Tibial artery (tissue), 4 donors: ENCODE measurements at places on chromosomes 3 and 15.

DNA sequence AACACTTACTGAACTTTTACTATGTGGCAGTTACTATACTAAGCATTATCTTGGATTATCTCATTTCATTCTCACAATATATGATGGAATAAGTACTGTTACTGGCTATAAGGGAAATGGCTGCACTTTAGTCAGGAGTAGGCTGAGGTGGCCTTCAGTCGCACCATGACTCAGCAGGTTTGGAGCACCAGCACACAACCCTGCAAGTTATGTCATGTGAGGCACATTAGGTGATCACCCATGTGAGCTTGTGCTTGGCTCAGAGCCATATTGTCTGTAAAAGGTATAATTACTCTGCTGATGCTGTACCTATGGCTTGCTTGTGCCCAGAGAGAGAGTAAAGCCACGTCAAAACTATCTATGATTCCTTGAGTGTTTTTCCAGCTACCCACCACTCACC, 54.1 kb upstream of the TIPARP start:
- no peak for DNase-seq
- peaks cover 26% of the 10 kb centered on the region for H3K4me1 ChIP-seq
- H3K4me3 ChIP-seq: no peak overlapping the region
- no peaks in the 10 kb centered on the region for H3K36me3 ChIP-seq
- no peak overlapping the region for H3K27ac ChIP-seq
- no peaks in the 10 kb centered on the region for H3K27me3 ChIP-seq

DNA sequence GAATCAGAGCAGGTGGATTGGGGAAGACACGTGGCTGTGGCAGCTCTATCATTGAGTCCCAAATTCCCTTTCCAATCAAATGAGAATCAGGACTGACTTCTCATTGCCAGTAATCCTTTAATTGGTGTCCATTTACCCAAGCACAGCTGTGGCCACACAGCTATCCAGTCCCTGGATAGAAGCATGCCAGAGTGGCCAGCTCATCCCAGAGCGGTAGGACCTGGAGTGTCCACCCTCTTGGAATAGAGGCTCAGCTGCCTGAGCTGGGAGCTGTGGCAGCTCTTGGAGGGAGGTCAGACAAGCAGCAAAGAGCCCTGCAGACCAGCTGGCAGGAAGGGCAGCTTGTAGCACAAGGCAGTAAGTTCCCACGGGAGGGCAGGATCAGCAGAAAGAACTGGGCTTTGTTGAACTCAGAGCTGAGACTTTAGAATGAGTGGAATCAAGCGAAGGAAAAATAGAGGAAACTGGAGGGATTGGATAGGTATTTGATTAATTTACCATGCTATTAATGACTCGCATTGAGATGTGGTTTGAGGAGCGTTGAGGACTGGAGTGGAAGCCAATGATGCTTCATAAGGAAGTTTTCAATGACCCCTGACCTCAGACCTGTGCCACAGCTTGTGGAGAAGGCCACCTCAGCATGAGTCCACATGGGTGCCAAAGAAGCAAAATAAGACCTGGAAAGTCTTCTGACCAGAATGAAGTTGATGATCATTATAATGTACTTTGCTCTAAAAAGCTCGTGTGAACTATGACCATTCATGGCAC, 6.9 kb upstream of the ALPK3 start:
- no peaks in the 10 kb centered on the region for H3K27me3 ChIP-seq
- H3K27ac ChIP-seq: no peak overlapping the region
- no peak for DNase-seq
- H3K4me1 ChIP-seq: no peaks in the 10 kb centered on the region

DNA sequence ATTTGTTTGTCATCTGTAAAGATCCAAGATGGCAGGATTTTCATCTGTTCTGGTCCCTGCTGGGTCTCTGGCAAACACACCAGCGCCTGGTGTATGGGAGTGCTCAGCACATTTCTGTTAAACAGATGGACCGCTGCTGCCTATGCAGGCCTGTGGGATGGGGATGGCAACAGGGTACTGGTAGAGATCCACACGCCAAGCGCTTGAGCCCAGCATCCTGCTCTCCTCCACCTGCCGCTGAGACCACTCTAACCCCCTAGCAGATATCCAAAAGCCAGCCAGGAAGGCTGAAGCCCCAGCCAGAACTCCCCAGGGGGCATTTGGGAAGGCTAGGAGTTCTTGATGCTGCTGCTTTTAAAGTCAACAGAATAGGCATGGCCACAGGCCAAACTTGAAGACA, 31.7 kb downstream of the ZNF445 start:
- peaks cover 90% of the 10 kb centered on the region for H3K36me3 ChIP-seq
- H3K27me3 ChIP-seq: no peaks in the 10 kb centered on the region

GRCh38 chr3:177530908-177531307, 333.6 kb upstream of the TBL1XR1 start:
- no peaks in the 10 kb centered on the region for H3K27me3 ChIP-seq
- peak overlapping the region; percentile 71 for H3K27ac ChIP-seq
- DNase-seq: peak; percentile 41
- H3K4me1 ChIP-seq: peaks cover 25% of the 10 kb centered on the region
- no peak overlapping the region for H3K4me3 ChIP-seq

DNA sequence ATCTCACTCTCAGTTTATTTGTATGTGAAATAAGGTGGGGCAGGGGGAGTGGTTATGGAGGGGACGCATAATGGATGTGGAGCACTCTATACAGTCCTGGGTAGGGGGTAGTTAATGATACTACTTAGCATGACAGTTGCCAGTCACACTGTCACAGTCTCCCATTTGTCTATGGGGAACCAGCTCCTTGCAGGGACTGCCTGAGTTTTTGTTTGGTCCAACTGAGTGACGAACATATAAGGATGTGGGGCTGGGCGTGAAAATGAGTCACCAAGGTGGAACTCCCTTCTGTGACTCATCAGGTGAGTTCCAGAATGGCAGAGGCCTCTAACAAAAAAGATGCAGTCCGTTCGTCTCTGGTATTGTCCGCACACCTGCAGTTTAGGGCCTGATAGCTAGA, 235.3 kb upstream of the ST8SIA2 start:
- H3K4me1 ChIP-seq: no peaks in the 10 kb centered on the region
- no peaks in the 10 kb centered on the region for H3K27me3 ChIP-seq
- H3K27ac ChIP-seq: no peak overlapping the region
- H3K36me3 ChIP-seq: peaks cover 36% of the 10 kb centered on the region
- no peak for DNase-seq

DNA sequence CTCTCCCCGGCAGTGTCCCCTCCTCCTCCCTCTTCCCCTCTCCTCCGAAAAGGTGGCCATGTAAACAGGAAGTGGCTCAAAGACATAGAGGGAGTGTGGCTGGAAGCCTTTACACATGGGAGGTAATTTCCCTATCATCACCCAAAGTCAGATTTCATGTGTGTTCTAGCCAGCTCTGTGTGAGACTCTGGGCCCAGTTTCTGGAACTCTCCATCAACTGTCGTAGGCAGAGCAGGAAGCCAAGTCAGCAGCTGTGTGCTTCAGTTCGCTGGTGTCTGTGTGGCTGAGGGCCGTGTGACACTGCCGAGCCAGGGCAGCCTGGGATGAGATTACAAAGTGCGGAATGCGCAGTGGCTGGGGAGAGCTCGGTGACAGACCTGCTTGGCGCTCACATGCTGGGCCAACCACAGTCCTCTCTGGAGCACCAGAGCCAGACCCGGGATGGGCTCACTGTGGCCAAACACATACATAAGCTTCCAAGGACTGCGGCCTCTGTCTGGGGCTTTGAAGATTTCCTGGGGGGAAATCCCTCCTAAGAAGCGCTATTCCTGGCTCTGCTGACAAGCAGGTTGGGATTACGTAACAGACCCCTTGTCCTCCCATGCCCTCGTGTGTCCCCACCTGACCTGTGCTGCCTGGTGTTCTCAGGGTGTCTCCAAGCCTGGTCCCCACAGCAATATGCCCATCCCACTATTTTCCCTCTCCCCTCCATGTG, 50.7 kb downstream of the UMPS start:
- no peaks in the 10 kb centered on the region for H3K27me3 ChIP-seq
- H3K36me3 ChIP-seq: no peaks in the 10 kb centered on the region
- no peaks in the 10 kb centered on the region for H3K4me1 ChIP-seq
- H3K4me3 ChIP-seq: peak overlapping the region; percentile 18

GRCh38 chr15:93047621-93048425, 41.2 kb downstream of the RGMA start:
- no peak overlapping the region for H3K27ac ChIP-seq
- H3K36me3 ChIP-seq: peaks cover 51% of the 10 kb centered on the region
- H3K27me3 ChIP-seq: no peaks in the 10 kb centered on the region
- H3K4me3 ChIP-seq: no peak overlapping the region
- no peak for DNase-seq

- no peak overlapping the region for H3K27ac ChIP-seq
- no peaks in the 10 kb centered on the region for H3K36me3 ChIP-seq
- H3K4me3 ChIP-seq: no peak overlapping the region
- DNase-seq: no peak
Measured at GRCh38 chr15:45274636-45275380, 22.8 kb downstream of the SLC28A2 start.

- DNase-seq: no peak
- no peaks in the 10 kb centered on the region for H3K27me3 ChIP-seq
- no peak overlapping the region for H3K27ac ChIP-seq
- peaks cover 20% of the 10 kb centered on the region for H3K4me1 ChIP-seq
- H3K36me3 ChIP-seq: no peaks in the 10 kb centered on the region
- no peak overlapping the region for H3K4me3 ChIP-seq
Measured at GRCh38 chr3:178060407-178060806, 475.8 kb upstream of the KCNMB2 start.

DNA sequence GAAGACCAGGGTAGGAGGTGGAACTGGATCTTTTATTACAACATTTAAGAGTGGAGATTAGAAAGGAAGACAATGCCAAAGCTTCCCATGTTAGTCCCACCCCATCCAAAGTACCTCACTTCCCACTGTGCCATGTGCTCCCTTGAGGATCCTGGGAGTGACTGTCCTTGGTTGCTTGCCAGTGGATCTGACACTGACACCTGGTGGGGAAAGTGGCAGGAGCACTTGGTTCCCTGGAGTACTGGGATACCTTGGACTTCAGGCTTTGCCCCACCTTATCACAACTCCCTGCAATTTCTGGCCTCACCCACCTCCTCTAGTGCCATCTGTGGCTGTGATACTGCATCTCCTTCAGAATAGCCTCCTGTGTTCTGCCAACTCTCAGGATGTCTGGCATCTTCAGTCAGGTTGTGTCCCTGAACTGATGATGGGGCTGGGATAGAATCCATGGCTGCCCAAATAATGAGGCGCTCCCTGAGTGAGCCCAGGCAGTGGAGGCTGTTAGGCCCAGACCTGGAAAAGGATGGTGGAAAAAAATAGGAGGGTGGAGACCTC, 1.3 kb downstream of the ELL3 start:
- no peaks in the 10 kb centered on the region for H3K27me3 ChIP-seq
- peak overlapping the region; percentile 88 for H3K27ac ChIP-seq
- H3K4me1 ChIP-seq: peaks cover 20% of the 10 kb centered on the region
- H3K4me3 ChIP-seq: no peak overlapping the region
- peaks cover 14% of the 10 kb centered on the region for H3K36me3 ChIP-seq

GRCh38 chr3:150005243-150006112, 34.8 kb upstream of the PFN2 start:
- no peak overlapping the region for H3K4me3 ChIP-seq
- H3K27ac ChIP-seq: no peak overlapping the region
- no peaks in the 10 kb centered on the region for H3K27me3 ChIP-seq
- no peaks in the 10 kb centered on the region for H3K4me1 ChIP-seq

DNA sequence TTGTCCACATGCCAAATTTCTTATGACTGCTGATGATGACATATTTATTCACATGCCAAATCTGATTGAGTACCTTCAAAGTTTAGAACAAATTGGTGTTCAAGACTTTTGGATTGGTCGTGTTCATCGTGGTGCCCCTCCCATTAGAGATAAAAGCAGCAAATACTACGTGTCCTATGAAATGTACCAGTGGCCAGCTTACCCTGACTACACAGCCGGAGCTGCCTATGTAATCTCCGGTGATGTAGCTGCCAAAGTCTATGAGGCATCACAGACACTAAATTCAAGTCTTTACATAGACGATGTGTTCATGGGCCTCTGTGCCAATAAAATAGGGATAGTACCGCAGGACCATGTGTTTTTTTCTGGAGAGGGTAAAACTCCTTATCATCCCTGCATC, 17.3 kb downstream of the B3GNT5 start:
- H3K27ac ChIP-seq: no peak overlapping the region
- DNase-seq: no peak
- no peaks in the 10 kb centered on the region for H3K4me1 ChIP-seq
- no peaks in the 10 kb centered on the region for H3K27me3 ChIP-seq

DNA sequence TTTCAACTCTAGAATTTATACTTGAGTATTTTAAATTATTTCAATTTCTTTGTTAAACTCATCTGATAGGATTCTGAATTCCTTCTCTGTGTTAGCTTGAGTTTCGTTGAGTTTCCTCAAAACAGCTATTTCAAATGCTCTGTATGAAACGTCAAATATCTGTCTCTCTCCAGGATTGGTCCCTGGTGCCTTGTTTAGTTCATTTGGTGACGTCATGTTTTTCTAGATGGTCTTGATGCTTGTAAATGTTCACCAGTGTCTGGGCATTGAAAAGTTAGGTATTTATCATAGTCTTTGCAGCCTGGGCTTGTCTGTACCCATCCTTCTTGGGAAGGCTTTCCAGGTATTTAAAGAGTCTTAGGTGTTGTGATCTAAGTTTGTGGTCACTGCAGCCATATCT, 151.1 kb downstream of the KCNAB1 start:
- no peak overlapping the region for H3K4me3 ChIP-seq
- H3K4me1 ChIP-seq: peaks cover 10% of the 10 kb centered on the region
- DNase-seq: no peak
- H3K27me3 ChIP-seq: no peaks in the 10 kb centered on the region
- H3K36me3 ChIP-seq: no peaks in the 10 kb centered on the region

DNA sequence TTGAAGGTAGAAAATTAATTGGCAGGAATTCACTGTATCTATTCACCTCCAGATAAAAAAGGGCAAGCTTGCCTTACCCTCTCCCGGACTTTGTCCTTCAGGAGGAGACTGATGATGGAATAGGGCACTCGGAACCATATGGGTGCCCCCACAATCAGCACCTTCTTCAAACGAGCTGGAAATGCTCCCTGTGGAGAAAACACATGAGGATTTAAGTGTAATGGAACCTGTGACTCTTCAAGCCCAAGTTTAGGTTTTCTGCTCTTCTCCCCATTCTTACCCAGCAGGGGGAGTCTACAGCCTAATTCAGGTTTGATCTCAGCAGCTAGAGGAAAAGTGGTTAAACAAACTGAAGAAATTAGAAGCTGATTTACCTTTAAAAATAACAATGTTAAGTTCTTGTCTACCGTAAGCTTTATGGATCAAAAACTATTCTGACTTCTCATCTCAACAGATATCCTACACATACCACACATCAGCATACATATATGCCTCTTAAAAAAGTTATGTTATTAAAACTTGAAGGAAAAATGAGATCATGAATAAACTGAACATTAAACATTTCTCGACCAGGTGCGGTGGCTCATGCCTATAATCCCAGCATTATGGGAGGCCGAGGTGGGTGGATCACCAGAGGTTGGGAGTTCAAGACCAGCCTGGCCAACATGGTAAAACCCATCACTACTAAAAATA, 57.5 kb upstream of the SIN3A start:
- H3K4me3 ChIP-seq: no peak overlapping the region
- peaks cover 58% of the 10 kb centered on the region for H3K36me3 ChIP-seq
- no peaks in the 10 kb centered on the region for H3K4me1 ChIP-seq
- DNase-seq: no peak
- no peak overlapping the region for H3K27ac ChIP-seq
